Fibroblast of skin of abdomen (primary cell): ENCODE measurements at places on chromosomes 2 and 18.

- peak; percentile 86 for DNase-seq
Measured at GRCh38 chr18:63237881-63238692, 81.5 kb downstream of the BCL2 start.

- peak; percentile 48 for DNase-seq
Measured at GRCh38 chr2:108637304-108637669, 82.0 kb upstream of the RANBP2 start.

- DNase-seq, result peak; percentile 27
Measured at GRCh38 chr18:47986620-47987387, 56.3 kb upstream of the SMAD2 start.

GRCh38 chr2:229268626-229269025 lies 2.5 kb downstream of the PID1 start:
- DNase-seq, result peak; percentile 28

DNA sequence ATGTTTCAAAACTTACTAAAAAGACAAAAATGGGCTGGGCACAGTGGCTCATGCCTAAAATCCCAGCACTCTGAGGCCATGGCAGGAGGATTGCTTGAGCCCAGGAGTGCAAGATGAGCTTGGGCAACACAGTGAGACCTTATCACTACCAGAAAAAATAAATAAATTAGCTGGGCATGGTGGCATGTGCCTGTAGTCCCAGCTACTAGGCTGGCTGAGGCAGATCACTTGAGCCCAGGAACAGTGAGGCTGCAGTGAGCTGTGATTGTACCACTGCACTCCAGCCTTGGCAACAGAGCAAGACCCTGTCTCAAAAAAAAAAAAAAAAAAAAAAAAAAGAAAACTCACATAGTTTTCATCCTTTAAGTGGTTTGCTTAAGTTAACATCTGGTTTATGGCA lies 6.4 kb downstream of the TSPYL6 start:
- DNase-seq, result no peak

- DNase-seq, result peak; percentile 62
Measured at GRCh38 chr2:145751629-145752028, 1231.7 kb upstream of the ZEB2 start.

DNA sequence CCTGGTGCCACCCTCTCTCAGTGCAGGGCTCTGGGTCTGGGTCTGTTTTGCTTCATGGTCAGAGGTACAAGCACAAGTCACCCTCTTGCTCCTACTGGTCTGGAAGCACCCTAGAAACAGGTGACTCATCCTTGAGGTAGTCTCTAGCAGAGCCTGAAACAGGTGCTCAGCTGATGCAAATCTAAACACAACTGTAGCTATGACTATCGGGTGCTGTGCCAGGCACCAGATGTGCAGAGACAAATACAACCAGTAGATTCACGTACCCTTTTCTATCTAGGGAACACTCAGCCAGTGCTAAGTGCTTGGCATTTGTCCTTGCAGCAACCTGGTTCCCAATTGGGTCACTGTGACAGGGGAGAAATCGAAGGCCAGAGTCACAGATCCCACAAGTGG lies 140.9 kb upstream of the MYCN start:
- DNase-seq, result no peak

- peak; percentile 33 for DNase-seq
Measured at GRCh38 chr2:202510911-202511310, 123.9 kb upstream of the FAM117B start.

GRCh38 chr2:168189835-168190569 lies 57.4 kb downstream of the STK39 start:
- peak; percentile 60 for DNase-seq
